Activated CD4-positive, CD25-positive, alpha-beta regulatory T cell treated with anti-CD3 and anti-CD28 coated beads, Interleukin-2, amount 50 U/mL, for 24 hours (primary cell): ENCODE measurements at places on chromosomes 2 and 18.
A peak's percentile ranks its signal among the peaks of the same experiment; 100 is the strongest.

DNA sequence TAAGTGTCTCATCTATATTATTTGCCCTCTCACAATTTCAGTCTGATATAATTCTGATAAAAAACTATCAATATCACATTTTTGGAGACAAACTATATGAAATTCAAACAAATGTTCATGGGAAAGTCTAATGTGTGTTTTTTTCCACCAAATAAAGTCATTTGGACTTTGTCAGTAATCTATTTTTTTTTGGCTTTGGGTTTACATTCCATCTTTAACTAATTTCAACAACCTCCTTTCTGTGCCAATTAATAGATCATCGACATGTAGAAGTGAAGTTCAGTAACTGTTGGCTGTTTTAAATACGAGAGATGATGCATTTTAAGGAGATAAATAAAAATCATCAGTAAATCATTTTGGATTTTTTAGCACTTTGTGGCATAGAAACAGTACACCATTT lies 1623.0 kb upstream of the ACVR2A start:
- no peak for ATAC-seq

DNA sequence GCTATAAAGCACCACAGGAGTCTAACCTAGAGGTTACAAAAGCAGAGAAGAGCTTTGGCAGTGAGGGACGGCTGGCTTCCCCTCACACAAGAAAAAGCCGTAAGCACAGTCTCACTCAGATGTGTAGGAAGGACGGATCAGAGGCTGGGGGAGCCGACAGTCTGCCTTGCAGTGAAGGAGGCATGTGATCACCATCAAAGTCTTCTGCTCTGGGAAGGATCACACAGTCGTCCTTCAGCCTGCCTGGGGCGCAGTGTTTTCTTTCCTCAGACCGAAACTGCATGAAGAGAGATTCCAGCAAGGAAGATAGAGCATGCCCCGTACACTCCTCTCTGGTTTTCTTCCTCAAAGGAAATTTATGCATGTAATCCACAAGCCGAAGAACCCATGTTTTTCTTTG lies 24.1 kb downstream of the GATA6 start:
- ATAC-seq: no peak

- no peak for ATAC-seq
These were observed 24.0 kb upstream of the ZNF516 start for GRCh38 chr18:76518860-76519538.

- no peak for ATAC-seq
These were observed 1295.7 kb downstream of the LRP1B start for GRCh38 chr2:140835079-140835478.

DNA sequence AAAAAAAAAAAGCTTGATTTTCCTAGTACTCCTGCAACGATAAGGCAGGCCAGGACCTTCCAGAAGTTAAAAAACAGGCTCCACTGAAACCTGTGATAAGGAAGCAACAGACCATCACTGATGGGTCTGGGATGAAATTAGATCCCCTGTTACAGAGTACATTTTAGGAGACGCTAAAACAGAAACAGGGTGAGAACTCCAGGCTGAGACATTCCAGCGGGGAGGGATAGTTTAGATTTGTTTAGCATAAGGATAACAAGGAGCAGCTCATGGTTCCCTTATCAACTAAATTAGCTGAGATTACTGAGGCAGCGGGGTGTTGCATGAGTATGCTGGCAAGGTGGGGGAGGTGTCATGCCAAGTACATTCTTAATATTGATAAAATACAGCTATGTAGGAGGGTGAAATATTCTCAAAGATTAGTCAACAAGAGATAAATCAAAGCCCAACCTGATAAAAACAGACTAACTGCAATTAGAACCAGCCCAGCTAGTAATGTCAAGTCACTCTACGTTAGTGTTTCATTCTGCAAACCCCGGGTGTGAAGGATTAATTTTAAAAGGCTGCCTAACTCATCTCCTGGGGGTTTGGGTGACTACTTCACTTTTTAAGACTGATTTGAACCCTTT lies 75.0 kb upstream of the BZW1 start:
- no peak for ATAC-seq

DNA sequence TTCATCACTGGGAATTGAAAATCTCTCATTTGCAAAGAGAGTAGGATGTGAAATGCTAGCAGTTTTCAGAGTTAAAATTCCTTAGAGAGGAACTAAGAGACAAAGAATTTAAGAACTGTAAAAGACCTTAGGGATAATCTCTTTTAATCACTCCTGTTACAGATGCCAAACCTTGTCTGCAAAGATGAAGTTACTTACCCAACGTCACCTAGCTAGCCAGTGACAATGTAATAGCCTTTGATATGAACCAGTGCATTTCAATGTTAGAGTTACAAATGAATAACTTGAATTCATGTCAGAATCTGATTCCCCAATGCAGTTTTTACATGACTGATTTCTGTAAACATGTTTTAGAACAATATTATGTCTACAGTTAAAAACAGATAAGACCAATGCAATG lies 190.1 kb downstream of the LRP1B start:
- no peak for ATAC-seq

GRCh38 chr2:233602076-233602475 lies 15.4 kb upstream of the UGT1A8 start:
- no peak for ATAC-seq

DNA sequence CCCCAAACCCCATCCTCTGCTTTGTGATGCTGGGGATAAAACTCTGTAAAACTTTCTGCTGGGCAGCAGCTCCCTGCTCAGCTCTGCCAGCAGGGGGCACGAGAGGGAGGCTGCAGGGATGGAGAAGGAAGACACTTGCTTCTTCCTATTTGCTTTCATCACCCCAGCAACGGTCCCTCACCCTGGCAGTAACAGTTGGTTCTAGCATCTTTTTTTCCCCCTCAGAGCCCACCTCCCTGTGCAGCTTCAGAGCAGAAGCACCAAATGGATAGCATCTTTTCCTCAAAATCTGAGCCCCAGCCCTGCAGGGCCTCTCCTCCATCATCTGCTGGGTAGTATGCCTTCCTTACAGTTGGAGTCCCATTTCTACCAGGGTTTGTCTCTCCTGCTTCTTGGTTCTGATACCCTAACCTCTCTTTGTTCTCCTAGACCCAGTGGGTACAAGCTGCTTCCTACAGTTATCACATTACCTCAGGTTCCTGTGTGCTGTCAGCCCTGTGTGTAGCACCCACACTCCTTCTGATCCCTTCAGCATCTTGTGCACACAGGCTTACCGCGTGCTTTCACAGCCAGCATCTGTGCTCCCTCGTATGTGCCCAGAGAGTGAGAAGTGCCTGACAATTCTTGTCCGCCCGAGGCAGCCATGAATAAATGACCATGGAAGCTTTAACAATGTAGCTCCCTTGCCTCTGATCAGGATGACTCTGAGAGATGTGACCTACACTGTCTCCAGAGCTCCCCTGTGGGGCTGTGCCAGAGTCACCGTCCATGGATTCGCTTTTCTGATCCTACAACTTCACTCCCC lies 14.5 kb downstream of the CKAP2L start:
- ATAC-seq: peak; percentile 79

DNA sequence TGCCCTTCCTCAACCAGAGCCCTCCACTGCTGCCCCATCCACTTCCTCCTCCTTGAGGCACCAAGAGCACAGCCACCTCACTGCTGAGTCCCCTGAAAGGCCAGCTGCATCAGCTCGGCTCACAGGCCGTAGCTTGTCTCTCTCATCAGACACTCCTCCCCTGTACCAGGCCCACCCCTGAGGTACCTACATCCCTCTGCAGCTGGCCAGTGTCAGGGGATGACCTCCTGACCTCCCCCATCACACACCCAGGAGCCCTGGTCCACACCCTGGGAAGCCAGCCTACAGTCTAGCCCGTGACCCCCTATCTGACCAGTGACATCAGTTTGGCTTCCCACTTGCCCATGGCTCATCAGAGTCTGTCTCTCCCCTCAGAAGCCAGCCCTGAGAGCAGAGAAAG lies 205.6 kb downstream of the TNS1 start:
- no peak for ATAC-seq

- no peak for ATAC-seq
These were observed 33.3 kb upstream of the KLF11 start for GRCh38 chr2:10009811-10010781.

DNA sequence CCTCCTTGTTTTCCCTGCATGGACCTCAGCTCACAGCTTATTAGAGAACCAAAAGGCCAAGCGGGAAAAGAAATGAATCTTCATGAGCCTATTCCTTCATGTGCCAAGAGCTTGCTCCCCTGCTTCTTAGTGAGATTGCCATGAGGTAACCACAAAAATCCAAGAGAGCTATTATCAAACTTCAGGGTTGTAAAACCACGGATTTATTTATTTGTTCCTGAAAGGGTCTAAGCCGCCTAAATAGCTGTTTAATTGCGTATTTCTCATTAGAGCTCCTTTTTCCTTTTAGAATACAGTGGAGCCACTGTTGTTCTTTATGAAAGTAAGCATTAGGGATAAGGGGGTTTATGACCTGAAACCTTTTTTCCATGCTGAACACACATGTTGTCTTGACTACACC lies 58.0 kb downstream of the SRD5A2 start:
- no peak for ATAC-seq

GRCh38 chr2:55871637-55872036 lies 51.9 kb downstream of the EFEMP1 start:
- no peak for ATAC-seq

DNA sequence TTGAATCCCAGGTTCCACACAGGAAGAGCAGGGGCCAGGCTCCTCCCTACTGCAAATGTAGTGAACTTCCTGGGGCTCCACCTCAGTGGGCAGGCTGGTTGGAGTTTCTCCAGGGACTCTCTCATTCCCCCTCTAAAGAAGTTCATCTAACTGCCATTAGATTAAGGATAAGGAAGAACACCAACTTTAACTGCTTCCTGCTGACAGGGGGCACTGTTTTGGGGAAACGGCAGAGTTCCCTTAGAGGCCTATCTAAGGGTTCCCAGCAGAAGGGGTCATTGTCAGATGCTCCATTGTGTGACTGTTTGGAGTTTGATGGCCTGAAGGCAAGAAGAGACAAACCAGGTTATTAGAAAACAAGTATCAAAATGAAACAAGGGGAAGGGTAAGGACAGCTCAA lies 2159.7 kb upstream of the PIK3C3 start:
- no peak for ATAC-seq

GRCh38 chr18:50044402-50044801 lies 150.5 kb downstream of the MYO5B start:
- no peak for ATAC-seq

GRCh38 chr2:95044601-95045000 lies 19.1 kb downstream of the MAL start:
- no peak for ATAC-seq

GRCh38 chr2:26735097-26735496 lies 29.0 kb upstream of the SLC35F6 start:
- ATAC-seq: no peak

- ATAC-seq: no peak
These were observed 94.8 kb downstream of the PLB1 start for GRCh38 chr2:28590496-28591301.

GRCh38 chr2:224030786-224031185 lies 8.3 kb downstream of the SERPINE2 start:
- no peak for ATAC-seq

- ATAC-seq: no peak
These were observed 578.1 kb upstream of the SYT4 start for GRCh38 chr18:43855376-43855775.

GRCh38 chr2:206890926-206891325 lies 48.4 kb upstream of the CPO start:
- ATAC-seq: no peak

DNA sequence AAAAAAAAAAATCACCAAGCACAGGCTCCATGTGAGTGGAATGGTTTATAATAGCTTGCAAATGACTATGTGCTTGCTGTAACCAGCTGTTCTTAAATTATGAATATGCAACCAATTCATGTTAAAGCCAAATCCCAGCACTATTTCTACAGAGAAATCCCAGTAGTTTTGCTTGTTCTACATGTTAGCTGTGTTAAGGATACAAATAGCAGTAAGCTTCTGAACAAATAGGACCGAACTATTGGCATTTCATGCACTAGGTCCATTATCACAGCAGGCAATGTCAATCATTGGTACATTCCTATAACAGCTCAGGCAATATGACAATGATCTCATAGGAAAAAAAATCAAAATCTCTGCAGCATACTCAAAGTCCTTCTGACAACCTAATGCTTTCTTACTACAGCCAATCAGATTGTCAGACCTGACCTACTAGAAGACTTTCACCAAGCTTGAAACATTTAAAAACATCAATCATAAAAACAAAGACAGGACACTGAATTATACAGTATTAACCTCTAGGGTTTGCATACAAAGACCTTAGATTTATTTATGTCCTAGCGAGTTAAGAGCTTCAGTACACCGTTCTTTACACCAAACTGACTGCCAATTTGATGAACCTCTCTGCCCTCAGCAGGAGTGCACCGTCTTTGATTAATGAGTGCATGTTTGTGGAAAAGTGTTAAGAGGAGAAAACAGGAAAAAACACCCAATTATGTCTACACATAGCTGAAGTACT lies 6.4 kb downstream of the BAZ2B start:
- no peak for ATAC-seq

DNA sequence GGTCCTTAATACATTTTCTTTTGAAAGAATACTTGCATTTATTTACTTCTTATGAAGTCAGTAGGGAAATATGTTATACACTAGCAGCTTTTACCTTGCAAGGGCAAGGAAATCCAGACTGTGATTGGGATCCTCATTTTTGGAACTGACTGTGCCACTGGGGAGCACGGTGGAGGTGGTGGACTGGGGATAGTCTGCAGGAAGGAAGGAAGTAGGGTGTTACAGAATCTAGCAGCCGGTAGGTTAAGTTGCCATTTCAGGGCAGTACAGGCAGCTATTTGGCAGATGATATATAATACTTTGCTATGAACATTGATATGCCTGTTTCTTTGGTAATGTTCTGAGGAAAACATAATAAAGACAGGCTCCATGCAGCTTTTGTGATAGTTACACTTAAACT lies 238.3 kb downstream of the PHLPP1 start:
- no peak for ATAC-seq

- ATAC-seq: no peak
These were observed 34.4 kb upstream of the TRAPPC8 start for GRCh38 chr18:31977270-31977872.

DNA sequence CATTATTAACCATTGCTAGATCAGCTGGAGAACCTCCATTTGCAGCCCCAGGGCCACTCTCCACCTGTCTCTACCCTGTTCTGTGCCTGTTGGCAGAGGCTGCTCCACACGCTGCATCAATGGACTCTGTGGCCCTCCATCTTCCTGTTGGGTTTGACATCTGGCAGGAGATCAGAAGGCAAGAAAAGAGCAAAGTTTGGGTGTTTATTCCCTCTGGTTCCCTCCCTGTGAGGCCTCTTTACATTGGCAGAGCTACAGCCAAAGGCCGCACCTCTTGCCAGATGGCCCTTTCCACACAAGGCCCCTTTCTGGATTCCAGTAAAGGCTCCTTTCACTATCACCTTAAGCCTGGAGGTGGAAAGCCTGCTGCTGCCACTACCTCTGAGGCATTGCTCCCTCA lies 110.9 kb upstream of the RND3 start:
- ATAC-seq: no peak

DNA sequence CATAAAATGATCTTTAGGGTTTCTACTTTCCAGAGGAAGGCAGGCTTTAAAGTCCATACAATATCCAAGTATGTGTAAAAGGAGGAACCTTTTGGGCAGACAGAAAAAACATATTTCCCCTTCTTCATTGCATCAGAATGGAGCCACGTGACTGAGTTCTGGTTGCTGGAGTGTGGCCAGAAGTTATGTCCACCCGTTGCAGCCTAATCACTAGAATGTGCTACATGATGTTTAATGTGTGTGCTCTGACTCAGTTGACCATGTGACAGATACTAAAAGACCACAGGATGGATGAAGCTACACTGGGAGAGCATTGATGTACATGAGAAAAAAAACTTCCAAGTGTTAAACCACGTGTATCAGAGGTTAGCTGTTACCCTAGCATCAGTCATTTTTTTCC lies 460.9 kb downstream of the RIT2 start:
- no peak for ATAC-seq

- ATAC-seq: no peak
These were observed 128.5 kb downstream of the KCNE4 start for GRCh38 chr2:223180463-223180862.
